ENCODE measurements at places on chromosomes 2 and 18.

DNA sequence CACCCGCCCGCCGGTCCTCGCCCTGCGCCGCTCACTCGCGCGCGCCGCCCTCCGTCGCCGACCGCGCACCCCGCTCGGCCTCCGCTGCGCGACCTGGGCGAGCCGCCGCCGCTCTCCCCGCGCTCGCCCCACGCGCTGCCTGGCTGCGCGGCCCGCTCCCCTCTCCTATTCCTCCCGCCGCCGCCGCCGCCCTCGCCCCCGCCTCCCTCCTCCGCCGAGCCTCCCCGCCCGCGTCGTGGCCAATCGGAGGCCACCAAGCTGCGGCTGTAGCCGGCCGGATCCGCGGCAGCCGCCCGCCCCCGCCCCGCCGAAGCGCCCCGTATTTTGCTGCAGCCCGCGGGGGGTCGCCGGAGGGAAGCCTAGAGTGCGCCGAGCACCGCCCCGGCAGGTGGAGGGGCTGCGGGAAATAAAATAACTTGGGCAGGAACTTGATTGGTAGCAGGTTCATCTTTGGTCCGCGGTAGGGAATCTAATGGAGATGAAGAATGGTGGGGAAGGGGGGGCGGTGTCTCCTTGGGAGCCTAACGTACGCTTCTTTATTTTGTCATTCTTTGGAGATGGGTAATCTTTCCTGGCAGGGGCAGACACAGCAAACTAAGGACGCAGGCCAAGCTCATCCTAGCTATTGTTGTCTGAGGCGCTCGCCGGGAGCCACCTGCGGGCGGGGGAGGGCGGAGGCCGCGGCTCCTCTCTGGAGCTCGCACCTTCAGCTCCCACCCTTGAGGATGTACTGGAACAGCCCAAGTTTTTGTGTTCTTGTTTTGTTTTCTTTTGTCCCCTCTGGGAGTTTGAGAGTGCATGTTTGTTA, 1.1 kb upstream of the CDH2 start:
- no peak for DNase-seq

DNA sequence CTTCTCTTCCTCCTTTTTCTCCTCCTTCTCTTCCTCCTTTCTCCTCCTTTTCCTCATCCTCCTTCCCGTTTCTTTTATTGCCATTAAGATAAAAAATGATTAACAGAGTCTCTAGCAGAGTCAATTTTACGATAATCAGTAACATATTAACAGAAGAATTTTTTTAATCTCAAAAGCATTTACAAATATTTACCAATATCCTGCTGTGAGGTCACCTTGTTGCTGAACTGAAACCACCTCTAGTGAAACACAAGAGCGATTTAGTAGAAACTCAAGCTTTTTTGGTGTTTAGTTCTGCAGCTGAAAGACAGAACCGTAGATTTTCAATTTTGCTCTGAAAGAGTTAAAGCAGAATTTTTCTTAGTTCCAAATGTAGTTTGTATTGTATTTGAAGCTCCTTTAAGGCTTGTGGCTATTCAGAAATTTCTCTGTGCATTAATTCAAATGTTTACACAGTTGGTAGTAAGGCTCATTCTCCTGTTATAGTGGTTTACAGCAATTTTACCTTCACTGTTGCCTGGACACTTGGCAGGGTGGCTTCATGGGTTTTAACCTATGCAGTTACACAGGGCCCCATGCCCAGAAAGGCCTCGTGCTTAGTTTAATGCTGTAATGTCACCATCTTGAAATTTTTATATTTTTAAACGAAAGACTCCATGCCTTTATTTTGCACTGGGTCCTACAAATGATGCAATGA, 1106.6 kb upstream of the FAM98A start:
- DNase-seq = no peak

DNA sequence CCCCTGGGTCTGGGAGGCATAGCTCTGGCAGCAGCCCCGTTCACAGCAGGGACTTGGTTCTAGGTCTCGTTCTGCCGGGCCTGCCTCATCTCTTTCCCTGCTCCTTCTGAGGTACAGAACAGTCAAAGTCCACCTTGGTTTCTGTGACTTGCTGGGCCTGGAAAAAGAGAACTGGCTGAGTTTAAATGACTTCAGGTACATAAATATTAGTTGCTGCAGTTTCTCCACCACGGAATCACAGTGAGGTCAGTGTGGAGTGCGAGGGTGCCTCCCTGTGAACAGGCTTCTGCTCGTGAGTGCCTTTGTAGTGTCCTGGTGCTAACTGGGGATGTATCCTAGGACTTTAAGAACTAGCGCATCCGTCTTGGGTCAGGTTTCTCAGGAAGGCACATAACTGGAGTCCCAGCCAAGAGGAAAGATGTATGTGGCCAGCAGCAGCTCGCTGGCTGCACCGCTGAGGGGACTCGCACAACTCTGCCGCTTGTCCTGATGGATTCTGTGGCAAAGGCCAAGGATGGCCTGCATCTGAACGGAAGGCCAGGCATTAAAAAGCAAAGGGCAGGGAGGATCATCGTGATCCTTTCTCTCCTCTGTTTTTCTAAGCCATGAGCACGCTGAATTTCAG, 188.6 kb downstream of the SH3RF3 start:
- no peak for DNase-seq

DNA sequence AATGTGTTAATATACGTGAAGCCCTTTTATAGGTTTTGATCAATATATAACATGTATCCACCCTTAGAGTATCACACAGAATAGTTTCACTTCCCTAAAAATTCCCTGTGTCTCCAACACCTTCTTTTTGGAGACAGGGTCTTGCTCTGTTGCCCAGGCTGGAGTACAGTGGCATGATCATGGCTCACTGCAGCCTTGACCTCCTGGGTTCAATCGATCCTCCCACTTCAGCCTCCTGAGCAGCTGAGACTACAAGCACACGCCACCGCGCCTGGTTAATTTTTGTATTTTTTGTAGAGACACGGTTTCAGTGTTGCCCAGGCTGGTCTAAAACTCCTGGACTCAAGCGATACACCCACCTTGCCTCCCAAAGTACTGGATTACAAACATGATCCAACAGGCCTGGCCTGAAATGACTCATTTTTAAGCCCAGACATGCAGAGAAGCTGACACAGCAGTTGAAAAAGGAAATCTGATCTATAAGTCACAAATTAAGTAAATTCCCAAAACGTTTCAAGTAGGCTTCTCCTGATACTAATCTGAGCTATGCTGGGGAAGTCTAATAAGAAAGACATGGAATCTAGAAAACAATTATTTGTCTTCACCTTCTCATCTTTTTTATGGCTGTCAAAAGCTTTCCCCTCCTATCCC, 2.9 kb downstream of the DUSP11 start:
- DNase-seq = no peak

DNA sequence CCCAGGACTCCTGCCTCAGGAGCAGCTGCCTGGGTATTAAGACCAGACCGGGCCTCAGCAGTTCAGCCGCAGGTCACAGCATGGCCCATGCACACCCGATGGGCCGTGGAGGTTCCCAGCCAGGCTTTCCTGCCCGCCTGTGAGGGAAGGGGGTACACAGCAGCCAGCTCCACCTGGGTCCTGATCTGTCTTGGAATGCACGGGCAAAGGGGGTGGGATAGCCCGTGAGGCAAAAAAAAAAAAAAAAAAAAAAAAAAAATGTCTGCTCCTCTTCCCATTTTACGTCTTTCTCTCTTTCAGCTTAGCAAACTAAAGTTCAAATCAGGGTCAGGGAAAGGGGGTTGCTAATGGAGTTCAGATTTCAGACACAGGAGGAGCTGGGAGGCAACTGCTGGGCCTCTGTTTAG, 385.2 kb downstream of the TNS1 start:
- DNase-seq = no peak

All from GM12891 (cell line).